Umbilical cord (tissue), 2 donors: ENCODE measurements at places on chromosomes 4 and X.
A peak's percentile ranks its signal among the peaks of the same experiment; 100 is the strongest.

DNA sequence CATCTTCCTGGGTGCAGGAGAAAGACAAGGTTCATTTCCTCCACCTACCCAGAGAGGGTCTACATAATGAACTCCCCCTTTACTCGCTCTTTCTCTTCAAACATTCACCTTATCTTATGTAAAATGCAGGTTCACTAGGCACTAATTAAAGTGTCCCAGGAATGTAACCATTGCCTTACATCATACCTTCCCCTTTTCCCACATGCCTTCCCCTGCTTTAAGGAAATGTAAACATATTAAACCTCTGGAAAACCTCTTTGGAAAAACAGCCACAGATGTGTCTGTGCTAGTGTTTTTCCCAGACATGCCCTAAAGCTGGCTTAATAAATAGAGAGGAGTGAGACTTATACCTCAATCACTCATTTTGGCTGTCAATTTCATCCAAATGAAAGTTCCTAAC is 15.8 kb downstream of the TBC1D9 start:
- DNase-seq = no peak

- no peak for DNase-seq
Observed at GRCh38 chr4:176810481-176811249, 17.9 kb upstream of the VEGFC start.

DNA sequence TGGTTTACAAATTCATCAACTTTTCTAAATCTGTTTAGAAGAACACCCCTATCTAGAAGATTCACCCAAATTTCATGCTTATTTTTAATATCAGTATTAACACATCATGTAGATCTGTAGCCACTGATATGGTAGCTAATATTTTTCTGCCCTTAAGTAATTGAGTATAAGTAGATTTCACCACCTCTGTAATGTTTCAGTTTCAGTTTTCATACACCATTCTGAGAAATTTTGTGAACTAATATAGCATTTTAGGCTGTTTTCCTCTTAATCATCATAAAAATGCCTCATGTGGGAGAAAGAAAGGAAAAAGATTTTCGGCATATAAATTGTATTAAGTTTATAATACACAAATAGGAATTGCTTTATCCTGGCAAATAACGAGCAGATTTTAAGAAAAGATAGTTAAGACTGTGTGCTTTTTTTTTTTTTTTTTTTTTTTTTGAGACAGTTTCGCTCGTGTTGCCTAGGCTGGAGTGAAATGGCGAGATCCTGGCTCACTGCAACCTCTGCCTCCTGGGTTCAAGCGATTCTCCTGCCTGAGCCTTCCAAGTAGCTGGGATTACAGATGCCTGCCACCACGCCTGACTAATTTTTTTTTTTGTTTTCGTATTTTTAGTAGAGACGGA is 21.4 kb upstream of the RBPJ start:
- no peak for DNase-seq

GRCh38 chr4:147747787-147748454 is 16.0 kb downstream of the ARHGAP10 start:
- no peak for DNase-seq

- DNase-seq = no peak
Observed at GRCh38 chr4:7323872-7324650, 110.7 kb downstream of the PSAPL1 start.

DNA sequence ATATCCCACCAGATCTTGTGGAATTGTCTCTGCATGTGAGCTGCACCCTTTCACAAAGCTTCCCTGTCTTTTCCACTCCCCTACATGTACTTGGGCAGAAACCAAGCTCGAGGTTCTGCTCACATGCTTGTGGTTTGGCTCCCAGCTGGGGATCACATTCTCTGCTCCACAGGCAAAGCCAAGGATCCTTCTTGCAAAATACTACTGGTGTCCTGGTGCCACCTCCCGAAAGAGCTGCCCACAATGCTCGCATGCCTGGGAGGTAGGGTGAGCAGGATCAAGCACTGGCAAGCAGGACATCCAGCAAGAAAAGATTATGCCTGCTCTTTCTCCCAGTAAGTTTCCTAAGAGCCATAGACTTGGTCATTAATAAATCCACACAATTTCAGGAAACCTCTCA is 45.1 kb upstream of the PPARGC1A start:
- peak; percentile 30 for DNase-seq

DNA sequence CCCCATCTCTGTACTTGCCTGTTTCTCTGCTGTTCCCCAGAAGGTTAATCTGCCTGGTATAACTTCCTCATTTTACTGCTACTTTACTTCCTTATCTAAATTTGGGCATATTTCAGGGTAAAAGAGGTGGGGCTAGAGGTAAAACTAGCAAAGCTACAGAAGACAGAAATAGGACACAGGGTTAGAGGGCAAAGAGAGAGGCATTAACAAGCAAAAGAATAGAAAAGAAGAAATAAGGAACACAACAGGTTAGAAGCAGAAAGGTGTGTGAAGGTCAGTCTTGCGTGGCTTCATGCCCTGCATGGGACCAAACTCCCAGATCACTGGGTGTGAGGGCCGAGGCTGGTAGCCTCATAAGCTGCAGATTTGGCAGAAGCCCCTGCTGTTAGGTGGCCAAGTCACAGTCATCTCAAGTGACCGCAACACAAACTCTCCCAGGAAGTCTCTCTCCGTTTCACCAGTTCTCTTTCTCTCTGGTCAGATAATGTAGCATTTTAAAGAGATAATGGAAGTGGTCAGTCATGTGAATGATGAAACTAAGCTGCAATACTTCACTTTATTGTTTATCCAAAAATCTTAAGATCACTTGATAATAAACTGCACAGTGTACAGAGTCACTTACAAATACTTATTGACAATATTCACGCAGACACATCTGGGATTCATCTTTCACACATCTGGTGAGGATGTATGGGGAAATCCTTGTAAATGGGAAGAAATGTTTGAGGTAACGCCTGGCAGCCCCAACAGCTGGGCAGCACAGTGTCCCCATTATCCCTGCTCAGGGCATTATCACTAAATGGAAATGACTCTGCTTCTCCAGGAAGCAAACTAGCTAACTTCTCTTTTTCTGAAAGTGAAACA is 16.4 kb downstream of the TMEM154 start:
- no peak for DNase-seq

DNA sequence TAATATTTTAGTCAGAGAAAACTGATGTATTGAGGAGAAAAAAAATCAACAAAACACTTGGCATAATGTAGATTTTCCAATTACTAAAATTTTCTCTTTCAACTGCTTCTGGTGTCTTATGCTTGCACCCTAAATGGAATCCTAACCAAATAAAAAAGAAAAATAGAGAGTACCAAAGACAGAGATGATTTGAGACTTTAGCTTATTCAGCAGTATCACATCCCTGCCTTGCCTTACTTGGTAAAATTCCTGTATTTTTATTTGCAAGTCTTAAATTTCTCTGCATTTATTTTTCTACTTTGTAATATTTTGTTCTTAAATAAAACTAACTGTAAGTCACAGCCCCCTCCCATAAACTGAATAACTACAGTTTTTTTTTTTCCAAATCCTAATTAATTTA is 950.5 kb upstream of the INTU start:
- DNase-seq = no peak
